PC-3 (cell line): ENCODE measurements at places on chromosomes 3 and 15.
A peak's percentile ranks its signal among the peaks of the same experiment; 100 is the strongest.

DNA sequence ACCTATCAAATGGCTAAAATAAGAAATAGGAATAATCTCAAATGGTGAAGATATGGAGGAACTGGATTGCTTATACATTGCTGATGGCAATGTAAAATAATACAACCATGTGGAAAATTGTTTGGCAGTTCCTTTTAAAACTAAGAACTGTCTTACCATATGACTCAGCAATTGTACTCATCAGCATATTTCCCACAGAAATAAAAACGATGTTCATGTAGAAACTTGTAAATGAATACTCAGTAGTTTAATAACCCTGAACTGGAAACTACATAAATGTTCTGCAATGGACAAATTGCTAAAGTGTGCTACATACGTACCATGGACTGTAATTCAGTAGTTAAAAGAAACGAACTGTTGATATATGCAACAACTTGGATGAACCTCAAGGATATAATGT, 253.9 kb upstream of the RBMS3 start:
- no peaks in the 10 kb centered on the region for H3K4me1 ChIP-seq
- no peaks in the 10 kb centered on the region for H3K27me3 ChIP-seq
- DNase-seq, result peak; percentile 13

- DNase-seq, result peak; percentile 62
- H3K27ac ChIP-seq, result peak overlapping the region; percentile 0
- peaks cover 10% of the 10 kb centered on the region for H3K4me1 ChIP-seq
- H3K27me3 ChIP-seq, result no peaks in the 10 kb centered on the region
Observed at GRCh38 chr3:119403201-119403600, 60.2 kb downstream of the TMEM39A start.

GRCh38 chr3:42117175-42118008, 26.2 kb downstream of the TRAK1 start:
- peak; percentile 63 for DNase-seq
- peak overlapping the region; percentile 44; the same call in 1 of the 2 replicates for H3K4me3 ChIP-seq
- no peaks in the 10 kb centered on the region for H3K27me3 ChIP-seq
- H3K27ac ChIP-seq, result peak overlapping the region; percentile 42
- H3K36me3 ChIP-seq, result no peaks in the 10 kb centered on the region
- H3K4me1 ChIP-seq, result peaks cover 20% of the 10 kb centered on the region

DNA sequence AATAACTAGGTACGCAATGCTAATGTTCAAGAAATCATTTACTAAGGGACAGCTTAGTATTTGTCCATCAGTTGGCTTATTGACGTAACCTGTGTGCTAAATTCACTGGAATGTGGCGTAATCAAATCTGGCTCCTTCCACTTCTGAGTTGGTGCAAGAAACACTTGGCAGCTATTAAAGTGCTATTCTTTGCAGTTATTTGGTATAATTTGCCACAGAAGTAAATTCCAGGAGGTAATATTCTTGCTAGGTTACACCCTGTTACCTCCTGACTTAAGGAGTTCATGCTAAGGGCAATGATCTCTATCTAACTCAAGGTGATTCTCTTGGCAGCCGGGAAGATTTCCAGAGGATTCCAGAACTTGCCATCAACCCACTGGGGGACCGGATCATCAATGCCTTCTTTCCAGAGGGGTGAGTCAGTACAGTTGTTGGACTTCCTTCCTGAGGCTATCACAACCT, 25.5 kb downstream of the CHP1 start:
- no peak overlapping the region for H3K27ac ChIP-seq
- peak; percentile 50 for DNase-seq
- H3K36me3 ChIP-seq, result peaks cover 4% of the 10 kb centered on the region; the same call in 1 of the 2 replicates
- H3K27me3 ChIP-seq, result no peaks in the 10 kb centered on the region
- H3K4me3 ChIP-seq, result no peak overlapping the region
- H3K4me1 ChIP-seq, result peaks cover 37% of the 10 kb centered on the region

- peak; percentile 56 for DNase-seq
- H3K27ac ChIP-seq, result peak overlapping the region; percentile 53
- H3K4me3 ChIP-seq, result no peak overlapping the region
- peaks cover 53% of the 10 kb centered on the region for H3K4me1 ChIP-seq
- no peaks in the 10 kb centered on the region for H3K27me3 ChIP-seq
- no peaks in the 10 kb centered on the region for H3K36me3 ChIP-seq
Observed at GRCh38 chr3:10189557-10190354, 25.0 kb downstream of the IRAK2 start.

- H3K27ac ChIP-seq, result no peak overlapping the region
- H3K4me3 ChIP-seq, result peak overlapping the region; percentile 100
- H3K4me1 ChIP-seq, result peaks cover 16% of the 10 kb centered on the region
- H3K36me3 ChIP-seq, result peaks cover 27% of the 10 kb centered on the region
Observed at GRCh38 chr15:74616996-74617395, 1.4 kb downstream of the CLK3 start.

GRCh38 chr3:159872374-159873109, 116.1 kb upstream of the IL12A start:
- H3K4me1 ChIP-seq, result peaks cover 30% of the 10 kb centered on the region
- peak; percentile 92 for DNase-seq
- H3K27ac ChIP-seq, result peak overlapping the region; percentile 61
- no peaks in the 10 kb centered on the region for H3K27me3 ChIP-seq

GRCh38 chr3:12541625-12542024, 3.7 kb downstream of the MKRN2OS start:
- no peak for DNase-seq
- H3K4me1 ChIP-seq, result peaks cover 21% of the 10 kb centered on the region
- H3K4me3 ChIP-seq, result no peak overlapping the region
- peaks cover 16% of the 10 kb centered on the region for H3K36me3 ChIP-seq

DNA sequence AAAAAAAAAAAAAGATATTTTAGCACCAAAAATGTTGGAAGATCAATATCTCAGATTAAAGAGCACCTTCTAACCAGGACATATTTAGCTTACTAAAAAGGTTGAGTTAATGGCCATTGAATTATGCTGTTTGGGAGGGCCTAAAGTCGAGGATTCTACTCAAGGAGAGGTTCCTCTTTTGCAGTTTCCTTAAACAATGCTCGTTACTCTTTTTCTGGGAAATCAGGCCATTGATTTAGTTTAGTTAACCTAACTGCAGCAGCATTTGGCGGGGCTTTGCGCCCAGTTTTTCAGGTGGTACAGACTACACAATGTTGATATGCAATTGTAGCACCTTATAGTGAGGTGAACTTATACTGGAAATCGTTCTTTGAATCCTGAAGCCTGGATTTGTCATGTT, 6.8 kb downstream of the ABHD2 start:
- no peak overlapping the region for H3K27ac ChIP-seq
- no peaks in the 10 kb centered on the region for H3K36me3 ChIP-seq
- H3K4me1 ChIP-seq, result peaks cover 59% of the 10 kb centered on the region
- H3K27me3 ChIP-seq, result no peaks in the 10 kb centered on the region

GRCh38 chr3:177776661-177777101, 579.4 kb upstream of the TBL1XR1 start:
- no peaks in the 10 kb centered on the region for H3K36me3 ChIP-seq
- peaks cover 20% of the 10 kb centered on the region for H3K4me1 ChIP-seq
- H3K27ac ChIP-seq, result peak overlapping the region; percentile 36
- DNase-seq, result peak; percentile 94
- H3K4me3 ChIP-seq, result no peak overlapping the region

DNA sequence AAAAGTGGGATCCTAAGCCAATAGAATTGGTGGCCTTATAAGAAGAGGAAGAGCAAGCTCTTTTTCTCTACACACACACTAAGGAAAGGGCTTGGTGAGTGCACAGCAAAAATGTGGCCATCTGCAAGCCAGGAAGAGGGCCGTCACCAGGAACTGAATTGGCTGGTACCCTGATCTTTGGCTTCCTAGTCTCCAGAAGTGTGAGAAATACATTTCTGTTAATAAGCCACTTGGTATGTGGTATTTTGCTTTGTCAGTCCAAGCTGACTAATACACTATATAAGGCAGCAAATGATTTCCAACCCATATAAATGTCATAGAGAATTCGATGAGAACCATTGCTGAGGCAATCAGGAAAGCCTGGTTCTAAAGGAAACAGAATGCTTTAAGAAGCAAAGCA, 816.3 kb upstream of the SEMA6D start:
- DNase-seq, result no peak
- no peaks in the 10 kb centered on the region for H3K4me1 ChIP-seq
- no peaks in the 10 kb centered on the region for H3K36me3 ChIP-seq
- H3K4me3 ChIP-seq, result no peak overlapping the region

GRCh38 chr15:96123630-96124187, 206.8 kb upstream of the NR2F2 start:
- H3K27ac ChIP-seq, result no peak overlapping the region
- peaks cover 26% of the 10 kb centered on the region for H3K4me1 ChIP-seq
- no peak overlapping the region for H3K4me3 ChIP-seq
- H3K36me3 ChIP-seq, result no peaks in the 10 kb centered on the region
- H3K27me3 ChIP-seq, result no peaks in the 10 kb centered on the region

DNA sequence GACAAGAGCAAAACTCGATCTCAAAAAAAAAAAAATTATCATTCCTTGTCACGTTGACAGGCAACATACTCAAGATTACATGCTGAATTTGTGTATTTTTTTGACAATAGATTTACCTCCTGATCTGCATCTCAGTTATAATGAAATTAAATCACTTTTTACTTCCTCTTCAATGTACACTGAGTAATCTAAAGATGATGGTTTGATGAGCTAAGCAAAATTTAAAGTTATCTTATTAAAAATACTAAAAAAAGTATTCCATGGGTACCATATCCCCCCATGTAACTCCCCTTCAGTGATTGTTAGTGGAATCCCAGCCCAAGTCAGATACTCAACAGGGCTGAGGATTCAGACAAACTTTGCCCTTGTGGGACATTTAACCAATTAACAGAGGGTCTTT, 463.2 kb downstream of the OCA2 start:
- H3K27me3 ChIP-seq, result no peaks in the 10 kb centered on the region
- H3K27ac ChIP-seq, result no peak overlapping the region
- DNase-seq, result no peak
- H3K4me1 ChIP-seq, result no peaks in the 10 kb centered on the region
- H3K4me3 ChIP-seq, result no peak overlapping the region

DNA sequence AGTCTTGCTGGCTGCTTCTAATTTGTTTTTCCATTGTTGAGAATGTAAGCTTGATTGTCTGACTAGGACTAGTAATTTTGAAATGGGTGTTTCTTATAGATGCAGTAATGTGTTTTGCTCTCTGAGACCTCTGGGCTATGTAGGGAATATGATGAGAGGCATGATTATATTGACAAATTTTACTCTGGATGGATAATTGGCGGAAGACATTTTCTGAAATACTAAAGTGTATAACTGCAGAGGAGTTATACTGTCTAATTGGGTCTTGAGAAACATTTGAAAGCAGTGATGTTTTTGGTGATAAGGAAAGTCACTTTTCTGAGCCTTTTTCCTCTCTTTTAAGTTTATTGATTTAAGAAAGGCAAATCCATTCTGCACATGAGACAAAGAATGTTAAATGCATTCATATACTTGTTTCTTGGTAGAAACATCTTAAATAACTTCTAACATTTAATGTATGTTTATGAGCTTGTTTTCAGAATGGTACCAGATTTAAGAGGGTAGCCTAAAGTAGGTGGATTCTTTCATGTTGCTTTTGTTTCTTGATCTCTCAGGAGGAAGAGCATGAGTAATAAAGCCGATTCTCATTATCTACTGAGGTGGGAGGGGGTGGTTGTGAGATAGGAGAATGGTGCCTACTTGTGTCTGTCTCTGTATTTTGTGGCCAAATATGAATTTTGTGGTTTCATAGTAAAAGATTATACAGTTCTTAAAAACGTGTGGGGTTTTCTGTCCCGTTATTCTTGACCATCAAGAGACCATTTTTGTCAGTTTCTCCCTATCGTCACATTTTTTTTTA, 2.0 kb downstream of the ATP2C1 start:
- H3K4me1 ChIP-seq, result peaks cover 20% of the 10 kb centered on the region; the same call in 1 of the 2 replicates
- H3K4me3 ChIP-seq, result peak overlapping the region; percentile 85
- no peaks in the 10 kb centered on the region for H3K36me3 ChIP-seq
- H3K27me3 ChIP-seq, result no peaks in the 10 kb centered on the region
- DNase-seq, result no peak

DNA sequence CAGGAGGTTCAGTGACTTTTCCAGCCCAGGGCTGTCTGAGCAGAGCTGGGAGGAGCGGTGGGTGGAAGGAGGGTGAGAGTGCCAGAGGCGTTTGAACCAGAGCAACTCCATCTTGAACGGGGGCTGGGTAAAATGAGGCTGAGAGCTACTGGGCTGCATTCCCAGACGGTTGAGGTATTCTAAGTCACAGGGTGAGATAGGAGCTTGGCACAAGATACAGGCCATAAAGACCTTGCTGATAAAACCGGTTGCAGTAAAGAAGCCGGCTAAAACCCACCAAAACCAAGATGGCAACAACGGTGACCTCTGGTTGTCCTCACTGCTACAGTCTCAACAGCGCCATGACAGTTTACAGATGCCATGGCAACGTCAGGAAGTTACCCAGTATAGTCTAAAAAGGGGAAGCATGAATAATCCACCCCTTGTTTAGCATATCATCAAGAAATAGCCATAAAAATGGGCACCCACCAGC, 60.2 kb downstream of the ABTB1 start:
- H3K4me1 ChIP-seq, result peaks cover 33% of the 10 kb centered on the region
- no peak overlapping the region for H3K27ac ChIP-seq
- H3K27me3 ChIP-seq, result no peaks in the 10 kb centered on the region
- no peaks in the 10 kb centered on the region for H3K36me3 ChIP-seq
- no peak for DNase-seq

DNA sequence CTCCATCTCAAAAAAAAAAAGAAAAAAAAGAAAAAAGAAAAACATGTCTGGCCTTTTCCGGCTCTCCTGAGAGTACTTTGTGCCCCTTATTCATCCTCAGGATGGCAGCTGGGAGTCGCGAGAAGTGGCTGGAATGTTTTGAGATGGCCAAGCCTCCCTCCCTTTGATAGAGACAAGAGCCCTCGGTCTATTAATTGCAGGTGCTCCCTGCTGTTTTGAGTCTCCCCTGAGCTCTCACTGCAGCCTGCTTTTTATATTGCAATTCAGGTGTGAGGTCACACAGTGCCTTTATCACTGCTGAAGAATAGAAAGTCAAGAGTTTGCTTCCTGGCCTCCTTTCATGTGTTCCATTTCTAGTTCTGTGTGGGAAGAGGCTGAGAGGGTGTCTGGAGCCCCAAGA, 10.9 kb downstream of the CA12 start:
- no peak for DNase-seq
- no peaks in the 10 kb centered on the region for H3K27me3 ChIP-seq
- peaks cover 48% of the 10 kb centered on the region for H3K4me1 ChIP-seq
- H3K4me3 ChIP-seq, result no peak overlapping the region

GRCh38 chr3:167441256-167441655, 32.6 kb downstream of the SERPINI2 start:
- peaks cover 27% of the 10 kb centered on the region for H3K27me3 ChIP-seq
- no peak overlapping the region for H3K27ac ChIP-seq
- no peaks in the 10 kb centered on the region for H3K4me1 ChIP-seq
- no peaks in the 10 kb centered on the region for H3K36me3 ChIP-seq
- no peak for DNase-seq

DNA sequence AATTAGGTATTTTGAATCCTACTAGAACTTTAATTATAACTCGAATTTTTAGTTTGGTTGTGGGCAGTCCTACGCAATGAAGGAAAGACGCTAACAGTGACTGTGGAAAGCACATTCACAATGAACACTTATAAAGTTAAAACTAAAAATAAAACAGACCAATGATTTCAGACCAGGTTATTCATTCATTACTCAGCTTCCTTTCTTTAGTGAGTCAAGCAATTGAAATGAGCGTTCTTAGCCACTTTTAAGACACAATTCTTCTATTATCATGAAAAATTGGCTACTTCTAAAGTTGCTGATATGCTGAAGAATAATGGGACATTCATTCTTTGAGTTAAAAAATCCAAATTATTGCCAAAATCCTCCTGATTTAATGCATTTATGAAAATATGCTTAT, 66.0 kb upstream of the CMSS1 start:
- peaks cover 27% of the 10 kb centered on the region for H3K4me1 ChIP-seq
- no peaks in the 10 kb centered on the region for H3K36me3 ChIP-seq
- H3K4me3 ChIP-seq, result peak overlapping the region; percentile 35; the same call in 1 of the 2 replicates
- H3K27me3 ChIP-seq, result no peaks in the 10 kb centered on the region
